Body of pancreas (tissue), 4 donors: ENCODE measurements at places on chromosomes 1 and 21. TPM values are rescaled to one million over a fixed set of nuclear protein-coding genes. Genes with fewer than 3 reads are reported as not detected.

The ZNF593OS gene
- total RNA-seq: not detected

The DMBX1 gene
- total RNA-seq: not detected

The PTPN7 gene
- 3.6 TPM for total RNA-seq

GRCh38 chr1:12601700-12602658, 16.0 kb downstream of the DHRS3 start:
- peak; percentile 46 for DNase-seq

DNA sequence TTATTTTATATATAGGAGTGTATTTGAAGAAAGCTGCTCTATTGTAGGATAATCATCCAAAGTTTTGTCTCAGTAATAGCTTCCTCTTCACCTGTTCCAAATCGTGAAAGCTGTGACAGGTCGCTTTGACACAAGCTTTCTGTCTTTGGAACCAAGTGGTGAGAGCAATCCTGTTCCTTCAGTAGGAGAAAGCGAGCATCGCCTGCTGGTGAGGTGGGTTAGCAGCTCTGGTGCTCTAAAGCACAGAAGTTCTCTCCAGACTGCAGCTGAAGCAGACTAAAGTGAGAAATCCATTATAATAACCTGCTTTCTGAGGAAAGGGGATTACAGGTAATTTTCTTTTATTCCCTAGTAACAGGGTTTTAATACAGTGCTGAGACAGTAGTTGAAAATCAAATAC, 803.8 kb downstream of the ADGRL2 start:
- no peak for DNase-seq

DNA sequence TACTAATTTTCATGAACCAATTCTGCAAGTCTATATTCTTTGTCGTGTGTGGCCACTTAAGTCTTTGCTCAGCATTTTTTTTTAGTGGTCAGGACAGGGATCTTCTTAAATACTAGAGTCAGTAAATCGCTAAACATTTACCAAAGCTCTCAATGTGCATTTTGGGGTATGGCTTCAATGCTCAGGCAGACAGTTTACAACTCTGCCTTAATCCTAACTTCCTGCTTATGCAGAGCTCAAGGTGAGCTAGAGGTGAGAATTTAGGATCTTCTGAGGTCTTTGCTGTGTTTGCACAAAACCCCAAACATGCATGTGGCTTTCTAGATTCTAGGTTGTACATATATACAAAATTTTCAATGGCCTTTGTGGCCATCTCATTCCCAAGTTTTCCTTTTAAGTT, 153.0 kb downstream of the DNM3 start:
- no peak for DNase-seq

DNA sequence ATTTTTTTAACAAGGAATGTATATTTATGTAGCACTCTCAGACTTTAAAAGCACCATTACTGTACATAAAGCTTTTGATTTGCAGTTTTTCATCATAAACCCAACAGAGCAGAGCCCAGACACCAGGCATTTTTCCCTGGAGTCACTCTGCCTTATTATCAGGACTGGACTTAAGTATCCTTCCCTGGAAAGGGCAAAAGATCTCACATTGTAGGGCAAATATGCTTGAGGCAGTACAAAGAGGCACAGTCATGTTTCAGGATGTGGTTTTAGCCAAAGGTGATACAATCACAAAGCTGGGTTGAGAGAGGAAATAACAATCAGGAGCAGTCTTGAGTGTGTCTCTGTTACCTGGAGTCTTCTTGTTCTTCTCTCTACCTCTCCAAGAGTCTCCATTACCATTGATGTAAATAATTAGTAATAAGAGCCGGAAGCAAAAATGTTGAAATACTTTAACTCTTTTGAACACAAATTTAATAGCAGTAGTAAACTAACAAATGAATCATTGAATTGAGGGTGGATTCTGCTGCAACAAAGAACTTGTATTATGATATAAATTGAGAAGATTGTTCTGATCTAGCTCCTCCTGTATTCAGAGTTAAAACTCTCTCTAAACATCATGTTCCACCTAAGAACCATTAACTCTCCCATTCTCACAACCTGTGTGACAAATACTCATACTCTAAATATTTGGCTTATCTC, 160.5 kb downstream of the LTN1 start:
- no peak for DNase-seq

The PPOX gene
- total RNA-seq: 18.9 TPM

The LRRC3 gene
- total RNA-seq: 1.0 TPM

GRCh38 chr1:31605908-31606427, 11.5 kb upstream of the HCRTR1 start:
- DNase-seq: no peak

- DNase-seq: no peak
These were observed 19.9 kb downstream of the FAM89A start for GRCh38 chr1:231020139-231020601.

DNA sequence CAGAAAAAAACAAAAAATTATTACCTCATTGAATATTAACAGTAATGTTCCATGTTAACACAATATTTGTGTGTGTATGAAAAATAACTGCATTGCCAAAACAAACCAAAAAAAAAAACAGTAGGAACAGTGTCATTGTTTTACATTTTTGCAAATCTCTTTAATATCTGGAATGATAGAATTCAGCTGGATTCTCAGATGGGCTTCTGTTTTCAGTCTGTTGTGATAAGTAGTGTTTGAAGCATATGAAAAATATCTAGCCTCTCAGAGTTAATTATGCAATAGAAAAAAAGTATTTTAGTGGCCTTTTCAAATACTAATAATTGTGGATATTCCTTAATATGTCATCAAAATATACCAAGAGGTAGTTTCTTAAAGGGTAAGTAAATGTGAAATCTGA, 52.9 kb upstream of the RWDD3 start:
- DNase-seq: no peak
